ENCODE measurements at places on chromosomes 16 and 17.

- DNase-seq: peak; percentile 90
Observed at GRCh38 chr16:71927383-71927782, 32.1 kb downstream of the IST1 start.

- no peak for DNase-seq
Observed at GRCh38 chr16:82880346-82880745, 253.6 kb downstream of the CDH13 start.

GRCh38 chr16:57559072-57559790, 16.8 kb downstream of the ADGRG5 start:
- DNase-seq: no peak

- DNase-seq: no peak
Observed at GRCh38 chr17:55577687-55578086, 66.4 kb upstream of the SMIM36 start.

DNA sequence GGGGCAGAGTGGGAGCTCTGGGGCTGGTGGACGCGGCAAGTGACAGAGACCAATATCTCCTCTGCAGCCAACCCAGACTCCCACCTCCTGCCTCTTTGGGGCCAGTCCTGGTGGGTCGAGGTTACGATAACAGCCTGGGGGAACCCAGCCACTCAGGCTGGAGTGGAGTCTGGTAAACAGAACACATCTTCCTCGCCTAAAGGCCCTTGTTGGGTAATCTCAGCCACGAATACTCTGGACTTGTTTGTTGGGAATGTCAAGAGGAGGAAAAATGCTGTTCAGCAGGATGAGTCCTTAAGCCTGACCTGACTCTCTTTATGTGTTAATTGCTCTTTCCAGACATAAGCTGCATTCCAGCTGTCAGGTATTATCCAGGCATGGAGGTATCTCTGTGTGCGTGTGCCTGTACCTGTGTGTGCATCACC, 8.0 kb upstream of the SPNS2 start:
- DNase-seq: no peak

DNA sequence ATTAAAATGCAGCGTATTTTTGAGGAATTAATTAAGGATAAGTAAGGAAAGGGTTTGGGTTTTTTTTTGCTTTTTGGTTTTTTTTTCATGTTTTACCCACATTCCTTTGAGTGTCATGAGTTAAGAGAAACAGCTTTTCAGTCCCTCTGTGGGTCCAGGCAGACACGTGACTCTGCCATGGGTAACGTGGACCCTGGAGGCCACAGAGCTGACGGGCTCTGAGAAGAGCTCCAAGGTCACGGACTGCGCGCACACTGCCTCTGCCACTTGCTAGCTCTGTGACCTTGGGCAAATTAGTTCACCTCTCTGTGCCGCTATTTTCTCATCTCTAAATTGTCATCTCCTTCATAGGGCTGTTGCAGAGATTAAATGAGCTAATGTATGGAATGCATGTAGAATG, 588.2 kb upstream of the CDH11 start:
- DNase-seq: no peak

DNA sequence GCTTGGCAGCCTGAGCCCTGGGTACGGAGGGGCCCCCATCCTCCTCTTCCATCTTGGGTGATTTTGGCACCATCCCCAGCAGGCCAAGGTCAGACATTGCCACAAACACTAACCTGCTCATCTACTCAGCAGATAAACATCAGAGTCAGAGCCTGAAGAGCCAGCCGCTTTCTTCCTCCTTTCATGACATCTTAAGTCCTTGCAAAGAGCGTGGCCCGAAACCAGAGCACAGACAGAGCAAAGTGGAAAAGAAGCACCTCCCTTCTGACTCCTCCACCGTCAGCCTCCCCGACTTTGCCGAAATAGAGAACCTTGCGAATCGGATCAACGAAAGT, 60.4 kb upstream of the RPH3AL start:
- no peak for DNase-seq

Measured in renal cortical epithelial cell (primary cell).